GM23248 (cell line): ENCODE measurements at places on chromosomes 7 and 10. TPM values are rescaled to one million over a fixed set of nuclear protein-coding genes. Genes with fewer than 3 reads are reported as not detected.

DNA sequence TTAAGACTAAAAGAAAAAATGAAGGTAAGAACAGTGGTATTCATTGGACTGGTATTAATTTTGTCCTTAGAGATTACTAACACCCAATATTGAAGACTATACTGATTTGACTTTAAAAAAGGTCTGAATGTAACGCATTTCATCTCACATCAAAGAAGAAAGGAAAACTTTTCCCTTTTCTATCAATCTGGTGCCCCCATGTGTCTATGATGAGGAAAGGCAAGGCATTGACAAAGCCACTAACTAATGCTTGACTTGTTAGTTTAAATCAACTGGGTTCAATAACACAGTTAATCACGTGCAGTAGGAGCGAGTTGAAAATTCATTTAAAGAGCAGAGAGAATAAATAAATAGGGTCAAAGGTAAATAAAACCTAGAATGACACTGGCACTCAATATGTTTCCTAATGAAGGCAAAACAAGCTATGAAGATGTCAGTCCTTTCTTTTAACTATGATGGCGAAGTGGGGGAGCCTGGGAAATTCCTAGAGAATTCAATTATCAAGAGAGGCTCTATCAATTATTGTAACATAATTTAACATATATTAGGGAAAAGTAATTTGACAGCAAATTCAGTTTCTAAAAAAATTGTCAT lies 180.9 kb downstream of the ANK3 start:
- DNase-seq, result peak; percentile 71

DNA sequence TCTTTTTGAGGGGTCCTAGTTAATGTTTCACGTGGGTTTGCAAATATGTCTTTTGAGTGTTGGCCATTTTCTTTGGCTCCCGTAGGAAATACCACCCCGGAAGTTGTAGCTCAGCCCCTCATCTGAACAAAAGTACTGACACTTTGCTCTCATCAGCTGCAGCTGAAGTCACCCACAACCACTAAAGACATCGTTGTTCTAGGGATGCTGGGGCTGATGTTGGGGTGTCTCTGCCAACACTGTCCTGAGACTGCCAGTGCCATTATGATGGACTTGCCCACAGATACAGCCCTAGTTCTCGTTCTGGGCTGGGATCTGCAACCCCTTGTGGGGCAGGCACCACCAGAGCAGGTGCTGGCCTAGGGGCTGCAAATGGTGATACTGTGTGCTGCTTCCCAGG lies 82.6 kb upstream of the ARHGAP21 start:
- DNase-seq, result no peak

GRCh38 chr7:91598791-91599190 lies 281.7 kb downstream of the MTERF1 start:
- no peak for DNase-seq

LLCFC1 gene
- not detected in 2 replicates for total RNA-seq

CADPS2 gene
- 0.13 and 0.43 TPM in 2 replicates for total RNA-seq
